Dermis blood vessel endothelial cell (primary cell): ENCODE measurements at places on chromosomes 4 and X. TPM values are rescaled to one million over a fixed set of nuclear protein-coding genes. Genes with fewer than 3 reads are reported as not detected.

DNA sequence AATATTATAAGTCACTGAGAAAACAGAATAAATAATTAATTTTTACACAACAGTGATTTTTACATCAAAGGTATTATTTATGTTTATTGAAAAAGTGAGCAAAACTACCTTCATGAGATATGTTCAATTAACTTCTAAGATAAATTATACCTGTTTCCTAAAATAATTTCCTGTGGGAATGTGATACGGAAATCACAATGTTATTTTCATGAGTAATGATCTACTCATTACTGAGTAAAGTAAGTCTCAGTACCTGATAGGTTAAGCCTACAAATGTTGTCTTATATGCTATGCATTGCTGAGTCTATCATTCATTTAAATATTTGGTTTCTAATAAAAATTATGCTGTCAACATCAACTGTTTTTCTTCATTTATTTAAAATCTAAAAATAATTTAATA lies 324.0 kb downstream of the STPG2 start:
- DNase-seq, result no peak

DNA sequence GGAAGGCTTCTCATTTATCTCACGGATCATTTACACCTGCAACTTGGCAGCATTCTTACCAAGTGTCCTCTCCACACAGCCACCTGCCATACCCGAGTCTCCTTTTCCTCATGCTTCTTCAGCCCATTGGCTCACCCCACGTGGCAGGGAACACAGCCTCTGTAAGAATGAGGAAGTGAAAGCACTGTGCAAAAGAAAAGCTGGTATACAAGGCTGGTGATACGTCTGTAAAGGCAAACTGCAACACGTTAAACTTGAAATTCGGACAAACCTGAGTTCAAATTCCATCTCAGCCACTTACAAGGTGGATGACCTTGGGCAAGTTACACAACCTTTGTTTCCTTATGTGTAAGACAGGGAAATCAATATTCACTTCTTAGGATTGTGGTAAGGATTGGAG lies 164.0 kb upstream of the RASGEF1B start:
- DNase-seq, result no peak

DNA sequence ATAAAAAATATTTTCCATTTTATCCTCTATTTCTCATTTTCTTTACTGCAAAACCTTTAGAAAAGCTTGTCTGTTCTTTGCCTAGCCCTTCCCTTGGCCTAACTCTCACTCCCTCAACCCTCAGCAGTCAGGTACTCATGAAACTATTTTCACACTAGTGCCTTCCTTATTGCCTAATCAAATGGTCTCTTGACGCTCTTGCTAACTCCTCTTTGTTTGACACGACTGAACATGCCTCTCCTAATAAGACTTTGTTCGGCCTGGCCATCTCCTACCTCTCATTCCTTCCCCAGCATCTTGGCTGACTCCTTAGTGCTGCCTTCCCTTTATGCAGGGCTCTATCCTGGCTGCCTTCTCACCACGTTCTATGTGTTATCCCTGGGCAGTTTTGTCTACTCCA lies 11.1 kb upstream of the LRAT start:
- no peak for DNase-seq

DNA sequence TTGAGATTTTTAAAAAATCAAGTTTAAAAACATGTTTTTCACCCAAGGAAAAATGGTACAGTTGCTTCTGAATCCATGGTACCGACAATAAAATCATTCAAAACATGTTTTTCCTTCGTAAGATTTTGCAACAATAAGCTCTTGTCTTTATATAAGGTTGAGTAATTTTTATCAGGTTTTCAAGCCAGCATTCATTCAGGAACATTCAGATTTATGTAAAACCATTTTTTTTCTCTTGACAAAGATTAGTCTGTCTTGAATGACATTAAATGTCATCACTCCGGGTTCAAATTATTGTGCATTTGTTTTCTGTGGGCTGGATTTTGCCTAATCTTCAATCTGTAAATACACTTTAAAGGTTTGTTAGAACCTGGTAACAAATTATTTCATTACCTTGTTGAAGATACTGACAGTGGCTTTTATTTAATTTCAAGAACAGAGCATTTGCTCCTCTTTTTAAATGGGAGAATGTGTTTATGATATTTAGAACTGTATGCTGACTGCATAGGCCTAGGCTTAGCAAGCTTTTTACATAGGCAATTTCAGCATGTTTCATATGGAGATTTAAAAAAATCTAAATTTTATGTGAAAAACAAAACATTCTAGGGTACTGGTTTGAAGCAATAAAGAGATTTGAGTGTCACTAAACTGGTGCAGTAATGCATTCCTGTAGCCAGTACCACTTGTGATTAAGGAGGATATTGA lies 336.4 kb upstream of the HAND2 start:
- no peak for DNase-seq

- no peak for DNase-seq
Measured at GRCh38 chr4:151668689-151669402, 92.0 kb downstream of the GATB start.

- peak; percentile 90 for DNase-seq
Measured at GRCh38 chr4:143558823-143559756, 45.6 kb downstream of the SMARCA5 start.

DNA sequence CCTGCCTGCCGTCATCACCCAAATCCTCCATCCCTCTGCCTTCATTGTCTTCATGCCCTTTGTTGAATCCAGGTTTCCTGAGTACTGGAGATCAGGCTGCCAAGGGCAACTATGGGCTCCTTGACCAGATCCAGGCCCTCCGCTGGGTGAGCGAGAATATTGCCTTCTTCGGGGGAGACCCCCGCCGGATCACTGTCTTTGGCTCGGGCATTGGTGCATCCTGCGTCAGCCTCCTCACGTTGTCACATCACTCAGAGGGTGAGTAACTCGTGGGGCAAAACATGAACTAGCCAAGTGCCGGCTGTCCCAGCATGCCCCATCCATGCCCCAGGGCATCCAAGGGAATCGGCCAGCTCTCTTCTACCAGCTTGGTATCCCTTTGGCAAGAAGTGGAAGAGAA lies 19.4 kb downstream of the NLGN3 start:
- DNase-seq, result no peak

- DNase-seq, result no peak
Measured at GRCh38 chrX:70755850-70756249, 152.7 kb downstream of the TEX11 start.

DNA sequence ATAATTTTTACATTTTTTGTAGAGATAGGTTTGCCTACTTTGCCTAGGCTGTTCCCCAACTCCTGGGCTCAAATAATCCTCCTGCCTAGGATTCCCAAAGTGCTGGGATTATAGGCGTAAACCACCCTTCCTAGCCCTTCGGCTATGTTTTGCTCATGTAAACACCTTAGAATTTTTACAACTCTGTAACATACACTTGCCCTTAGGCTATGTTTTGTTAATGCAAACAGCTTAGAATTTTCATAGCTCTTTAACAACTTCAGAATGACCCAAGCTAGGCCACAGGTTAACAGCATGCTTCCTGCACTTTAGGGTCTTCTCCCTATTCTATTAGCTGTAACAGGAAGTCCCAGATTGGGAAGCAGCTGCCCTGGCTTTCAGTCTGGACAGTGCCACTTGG lies 24.2 kb downstream of the KLHL15 start:
- peak; percentile 5 for DNase-seq

DNA sequence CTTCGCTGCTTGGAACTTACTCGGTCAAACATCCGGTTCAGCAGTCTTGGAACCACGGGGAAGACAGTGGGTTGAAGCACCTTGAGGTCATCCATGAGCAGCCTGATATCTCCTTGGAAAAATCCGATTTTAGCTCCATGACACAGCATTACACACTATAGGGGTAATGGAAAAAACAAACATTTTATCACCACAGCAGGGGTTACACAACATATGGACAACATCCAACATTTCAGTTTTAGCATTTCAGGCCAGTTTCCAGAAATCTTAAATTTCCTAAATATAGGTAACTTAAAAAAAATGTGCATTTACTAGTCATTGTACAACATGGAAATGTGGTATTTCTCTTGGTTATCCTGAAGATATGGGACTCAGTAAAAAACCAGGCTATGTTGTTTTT lies 34.4 kb upstream of the CENPU start:
- no peak for DNase-seq

- DNase-seq, result no peak
Measured at GRCh38 chr4:54315561-54316538, 86.8 kb downstream of the PDGFRA start.

DNA sequence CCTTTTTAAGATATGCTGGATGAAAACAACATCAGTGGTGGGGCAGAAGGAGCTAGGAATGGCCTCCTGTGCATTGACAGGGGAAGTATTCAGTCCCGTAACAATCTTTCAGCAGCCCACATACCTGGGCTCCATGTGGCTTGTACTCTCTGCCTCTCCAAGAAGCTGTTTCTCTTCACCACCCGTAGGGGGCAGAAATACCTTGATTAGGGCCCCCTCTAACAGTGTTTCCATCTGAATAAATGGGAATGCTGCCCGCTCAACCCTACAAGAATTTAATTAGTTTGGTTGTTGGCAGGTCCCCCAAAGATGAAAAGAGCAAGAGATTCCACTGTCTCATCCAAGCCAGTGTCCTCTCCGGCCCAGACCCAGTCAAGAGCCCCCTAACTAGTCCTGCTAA lies 155.2 kb downstream of the SMIM20 start:
- DNase-seq, result peak; percentile 16

DNA sequence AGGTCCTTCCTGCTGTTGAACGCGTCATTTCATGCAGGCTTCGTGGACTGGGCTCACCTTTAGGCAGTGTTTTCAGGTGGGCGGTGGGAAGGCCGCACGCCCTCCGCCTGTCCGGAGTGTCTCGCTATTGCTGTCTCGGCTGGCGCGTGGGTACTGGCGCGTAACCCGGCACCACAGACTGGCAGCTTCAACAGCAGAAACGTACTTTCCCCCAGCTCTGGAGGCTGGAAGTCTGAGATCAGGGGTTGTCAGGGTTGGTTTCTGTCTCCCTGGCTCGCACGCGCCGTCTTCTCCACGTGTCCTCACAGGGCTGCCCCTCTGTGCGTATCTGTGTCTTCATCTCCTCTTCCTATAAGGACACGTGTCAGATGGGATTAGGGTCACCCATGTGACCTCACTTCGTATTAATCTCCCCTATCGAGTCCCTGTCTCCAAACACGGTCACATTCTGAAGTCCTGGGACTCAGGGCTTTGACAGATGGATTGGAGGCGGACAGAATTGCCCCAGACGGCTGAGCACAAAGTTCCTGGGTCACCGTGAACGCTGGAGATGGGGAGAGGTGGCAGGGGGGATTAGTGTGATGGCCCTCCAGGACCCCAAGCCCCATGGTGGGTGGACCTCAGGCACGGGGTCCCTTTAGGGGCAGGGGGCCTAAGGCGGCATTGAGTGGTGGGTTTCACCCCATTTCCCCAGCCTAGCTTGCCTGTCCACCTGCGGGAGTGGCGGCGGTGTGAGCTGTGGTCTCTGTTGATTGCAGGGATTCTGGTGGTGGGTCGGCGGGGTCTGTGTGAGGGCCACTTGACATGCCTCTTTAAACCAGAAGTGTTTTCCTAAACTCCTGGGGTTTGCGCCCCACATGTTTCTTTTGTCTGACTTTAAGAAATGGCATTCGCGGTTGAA lies 83.4 kb upstream of the LRPAP1 start:
- DNase-seq, result no peak

DNA sequence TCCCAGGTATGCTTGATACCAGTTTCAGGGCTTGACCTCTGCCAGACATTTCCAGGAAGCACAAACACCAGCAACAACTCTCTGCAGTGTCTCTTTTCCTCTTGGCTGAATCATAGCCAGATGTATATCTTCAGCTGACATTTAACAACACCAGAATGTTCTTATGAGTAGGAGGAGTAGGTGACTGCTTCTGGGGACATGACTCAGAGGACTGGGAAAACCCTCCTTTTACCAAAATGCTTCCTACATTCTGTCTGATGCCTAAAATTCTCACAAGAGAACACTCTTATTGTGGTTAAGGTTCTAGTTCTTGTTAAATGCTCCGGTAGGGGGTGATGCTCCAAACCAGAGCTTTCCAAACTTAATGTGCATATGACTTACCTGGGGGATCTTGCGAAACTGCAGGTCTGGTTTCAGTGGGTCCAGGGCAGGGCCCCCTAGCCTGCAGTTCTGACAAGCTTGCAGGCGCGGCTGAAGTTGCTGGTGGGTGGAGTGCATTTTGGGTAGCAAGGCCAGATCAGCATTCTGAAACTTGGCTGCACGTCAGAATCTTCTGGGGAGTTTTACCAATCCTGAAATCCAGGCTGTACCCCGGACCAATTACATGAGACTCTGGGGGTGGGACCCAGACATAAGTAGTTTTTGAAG lies 329.3 kb upstream of the RPS6KA3 start:
- no peak for DNase-seq

- DNase-seq, result no peak
Measured at GRCh38 chrX:67725471-67725870, 181.7 kb downstream of the AR start.

DNA sequence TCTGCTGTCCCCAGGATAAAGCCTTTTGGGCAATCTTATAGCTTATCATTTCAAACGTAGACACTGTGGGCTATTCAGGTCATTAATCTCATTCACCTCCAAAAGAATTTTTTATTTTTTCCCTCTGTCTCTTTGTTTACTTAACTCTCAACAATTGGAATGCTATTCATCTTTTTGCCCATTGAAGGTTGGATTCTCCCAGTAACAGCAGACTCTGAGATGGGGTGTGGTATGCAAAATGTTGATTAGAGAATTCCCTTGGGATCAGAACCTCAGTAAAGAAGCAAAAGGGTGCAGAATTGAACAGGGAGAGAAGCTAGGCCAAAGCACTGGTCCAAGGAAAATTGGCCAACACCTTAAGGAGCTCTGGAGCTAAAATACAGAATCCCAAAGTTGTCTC lies 60.4 kb downstream of the CAMK2D start:
- DNase-seq, result no peak

GRCh38 chrX:74923942-74924448 lies 1.3 kb downstream of the NEXMIF start:
- DNase-seq, result no peak

- DNase-seq, result no peak
Measured at GRCh38 chrX:38796946-38797345, 4.3 kb upstream of the MID1IP1 start.

Gene SPANXA2
- not detected in 2 replicates for total RNA-seq

Gene SLC49A3
- 9.9 and 10.6 TPM in 2 replicates for total RNA-seq

Gene NKX6-1
- total RNA-seq, result not detected in 2 replicates

Gene KLHL13
- total RNA-seq, result 1.2 and 10.4 TPM in 2 replicates

Gene PCDH11X
- not detected in 2 replicates for total RNA-seq

Gene RPL10
- total RNA-seq, result 3,745 and 6,057 TPM in 2 replicates

Gene DCAF4L1
- total RNA-seq, result 0.17 and 0.28 TPM in 2 replicates

Gene FUNDC1
- total RNA-seq, result 9.9 and 10.2 TPM in 2 replicates

Gene STK32B
- total RNA-seq, result 24.2 and 24.6 TPM in 2 replicates

Gene LUZP4
- not detected in 2 replicates for total RNA-seq

Gene CTAG2
- total RNA-seq, result not detected in 2 replicates

Gene MMRN1
- total RNA-seq, result 2,743 and 3,766 TPM in 2 replicates

Gene FAM9C
- 0.05 TPM in 1 of 2 replicates, not detected in the other for total RNA-seq

Gene GLUD2
- total RNA-seq, result 1.1 and 2.6 TPM in 2 replicates

Gene UTP3
- total RNA-seq, result 20.8 and 27.1 TPM in 2 replicates

Gene CYLC1
- not detected in 2 replicates for total RNA-seq

Gene CC2D2A
- 7.8 and 9.3 TPM in 2 replicates for total RNA-seq

Gene LRAT
- total RNA-seq, result not detected in 2 replicates
